ENCODE measurements at places on chromosomes 16 and 17.

GRCh38 chr17:39653662-39654331 is 11.4 kb upstream of the TCAP start:
- DNase-seq = peak; percentile 60

DNA sequence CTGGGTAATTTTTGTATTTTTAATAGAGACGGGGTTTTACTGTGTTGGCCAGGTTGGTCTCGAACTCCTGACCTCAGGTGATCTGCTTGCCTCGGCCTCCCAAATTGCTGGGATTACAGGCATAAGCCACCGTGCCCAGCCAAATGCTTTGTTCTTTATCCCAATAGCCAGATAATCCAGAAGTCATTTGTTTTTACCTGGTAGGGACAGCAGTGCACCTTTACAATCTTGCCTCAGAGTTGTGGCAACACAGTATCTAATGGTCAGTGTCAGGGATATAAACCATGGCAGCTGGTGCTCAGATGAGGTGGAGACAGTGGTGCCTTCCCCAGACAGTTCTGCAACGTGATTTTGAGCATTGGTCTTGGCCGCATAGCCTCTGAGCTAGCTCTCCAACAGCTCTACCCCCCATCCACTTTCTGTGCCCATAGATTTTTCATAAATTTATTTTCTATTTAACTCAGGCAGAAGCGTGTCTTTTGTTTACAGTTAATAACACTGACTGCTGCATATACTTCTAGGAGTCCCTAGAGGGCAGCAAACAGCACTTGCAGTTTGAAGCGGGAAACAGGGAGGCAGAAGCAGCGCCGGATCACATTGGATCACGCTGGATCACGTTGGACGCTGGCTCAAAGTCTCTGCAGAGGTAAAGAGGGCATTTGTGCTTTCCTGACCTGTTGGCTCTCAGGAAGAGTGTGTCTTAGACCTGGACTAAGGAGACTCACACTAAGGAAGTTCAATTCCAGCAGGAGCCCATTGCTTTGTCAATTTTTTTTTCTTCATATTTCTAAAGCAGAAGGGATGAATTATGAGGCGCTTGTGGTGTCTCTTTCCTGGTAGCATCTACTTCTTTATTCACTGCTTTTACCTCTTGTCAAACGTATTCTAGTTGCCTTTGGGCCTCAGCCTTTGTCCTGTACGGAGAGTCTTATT is 5.1 kb upstream of the GGT6 start:
- peak; percentile 84 for DNase-seq

GRCh38 chr16:64657316-64658011 is 464.4 kb downstream of the CDH11 start:
- DNase-seq = peak; percentile 50

DNA sequence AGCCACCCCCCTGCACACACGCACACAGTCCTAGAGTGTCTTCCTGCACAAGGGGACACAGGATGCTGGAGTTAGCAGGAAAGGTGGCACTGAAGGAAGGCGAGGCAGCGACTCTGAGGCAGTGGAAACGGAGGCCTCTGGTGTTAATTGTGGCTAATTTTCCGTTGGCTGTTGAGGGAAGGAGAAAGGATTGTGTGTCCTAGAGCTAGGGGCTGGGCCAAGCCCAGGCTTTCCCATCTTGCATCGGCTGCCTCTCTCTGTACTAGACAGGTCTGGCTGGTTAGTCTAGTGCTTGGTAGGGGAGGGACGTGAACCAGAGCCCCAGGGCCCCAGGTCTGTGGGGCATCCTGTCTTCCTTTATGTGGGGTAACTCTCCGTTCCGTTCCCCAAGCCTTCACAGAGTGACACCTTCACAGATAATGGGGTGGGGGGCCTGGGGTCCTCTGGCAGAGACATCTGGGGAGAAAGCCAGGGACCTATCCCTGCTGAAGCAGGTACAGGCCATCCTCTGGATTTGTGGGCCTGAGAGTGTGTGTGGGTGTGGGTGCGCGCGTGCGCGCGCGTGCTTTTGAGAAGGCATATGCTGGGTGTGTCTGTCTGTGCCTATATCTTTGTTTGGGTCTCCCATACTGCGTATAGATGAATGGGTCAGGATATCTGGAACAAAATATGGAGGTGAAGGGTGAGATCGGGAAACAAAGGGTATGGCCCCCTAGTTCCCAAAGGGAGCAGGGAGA is at the start of gene CHD3:
Gene CHD3, plus strand, starts transcription at position 606 of the 737 bp plus-strand sequence. CDS start 212 bp downstream, outside the sequence.
- DNase-seq = peak; percentile 18

DNA sequence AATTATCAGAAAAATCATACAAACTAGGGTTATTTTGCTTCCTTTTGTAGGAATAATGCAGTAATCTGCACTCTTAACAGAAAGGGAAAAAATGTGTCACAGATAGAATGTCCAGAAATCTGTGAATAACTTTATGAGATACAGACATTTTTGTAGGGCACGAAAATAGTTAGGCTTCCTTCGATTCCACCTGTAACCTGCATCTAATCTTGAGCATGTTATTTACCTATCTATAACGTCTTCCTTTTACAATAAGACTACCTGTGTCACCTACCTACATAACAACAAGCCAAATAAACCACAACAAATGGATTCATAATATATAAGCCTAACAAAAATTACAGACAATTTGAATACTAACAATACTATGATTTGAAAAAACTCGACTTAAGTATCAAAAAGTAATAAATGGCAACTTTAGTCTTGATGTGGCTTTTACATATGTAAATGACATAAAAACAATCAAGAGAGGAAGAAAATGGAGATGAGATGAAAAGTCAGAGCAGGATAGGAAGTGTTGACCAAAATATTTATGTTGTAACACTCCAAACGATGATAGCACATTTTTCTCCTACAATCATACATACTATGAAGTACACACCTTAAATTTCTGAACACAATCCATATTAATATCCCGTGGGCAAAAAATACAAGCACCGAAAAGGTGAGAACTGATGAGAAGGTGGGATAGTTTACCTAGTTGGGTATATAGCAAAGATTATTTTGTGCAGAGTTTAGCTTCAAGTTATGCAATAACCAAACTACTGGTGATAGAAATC is 2.5 kb downstream of the STAT5B start:
- DNase-seq = no peak

- DNase-seq = no peak
These were observed 2.1 kb downstream of the ESRP2 start for GRCh38 chr16:68233835-68234187.

DNA sequence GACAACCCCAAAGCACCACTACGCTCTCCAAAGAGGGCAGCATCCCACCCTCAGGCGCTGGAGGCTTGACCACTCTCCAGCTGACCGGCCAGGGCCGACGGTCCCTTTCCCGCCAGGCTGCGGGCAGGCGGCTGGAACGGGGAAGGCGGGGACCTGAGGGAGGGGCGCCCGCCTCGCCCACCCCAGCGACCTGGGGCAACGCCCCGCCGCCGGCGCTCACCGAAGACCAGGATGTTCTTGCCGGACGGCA is 431 bp downstream of the DYNC1LI2 start:
- DNase-seq = no peak
